Left ventricle myocardium superior (tissue), 1 donor: ENCODE measurements at places on chromosomes 2 and 18. TPM values are rescaled to one million over a fixed set of nuclear protein-coding genes. Genes with fewer than 3 reads are reported as not detected.

GRCh38 chr2:233153146-233153798, 93.1 kb downstream of the INPP5D start:
- DNase-seq = no peak

DNA sequence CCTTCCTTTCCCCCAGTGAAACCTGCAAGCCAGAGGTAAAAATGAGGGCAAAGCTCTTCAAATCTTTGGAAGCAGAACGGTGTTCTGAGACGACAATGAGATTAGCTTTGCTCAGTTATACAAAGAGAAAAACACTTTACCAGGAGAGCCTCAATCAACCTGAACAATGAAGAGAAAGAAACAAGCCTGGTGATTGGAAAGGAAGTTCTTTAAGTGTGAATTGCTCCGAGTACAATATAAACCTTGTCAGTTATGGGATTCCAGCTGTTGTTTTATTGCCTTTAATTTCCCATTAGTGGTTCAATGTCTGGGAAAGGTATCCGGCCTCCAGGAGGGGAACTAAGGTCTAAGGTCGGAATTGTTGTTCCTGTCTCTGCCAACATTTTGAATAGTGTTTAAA, 901.6 kb downstream of the EPHA4 start:
- DNase-seq = no peak

The FARSB gene
- total RNA-seq = 18.5 TPM

The EPHA4 gene
- 16.3 TPM for total RNA-seq

GRCh38 chr2:32783469-32783868, 155.6 kb downstream of the TTC27 start:
- DNase-seq = no peak

- DNase-seq = no peak
These were observed 103.9 kb upstream of the GLI2 start for GRCh38 chr2:120631724-120632123.

The HOXD10 gene
- total RNA-seq = not detected

DNA sequence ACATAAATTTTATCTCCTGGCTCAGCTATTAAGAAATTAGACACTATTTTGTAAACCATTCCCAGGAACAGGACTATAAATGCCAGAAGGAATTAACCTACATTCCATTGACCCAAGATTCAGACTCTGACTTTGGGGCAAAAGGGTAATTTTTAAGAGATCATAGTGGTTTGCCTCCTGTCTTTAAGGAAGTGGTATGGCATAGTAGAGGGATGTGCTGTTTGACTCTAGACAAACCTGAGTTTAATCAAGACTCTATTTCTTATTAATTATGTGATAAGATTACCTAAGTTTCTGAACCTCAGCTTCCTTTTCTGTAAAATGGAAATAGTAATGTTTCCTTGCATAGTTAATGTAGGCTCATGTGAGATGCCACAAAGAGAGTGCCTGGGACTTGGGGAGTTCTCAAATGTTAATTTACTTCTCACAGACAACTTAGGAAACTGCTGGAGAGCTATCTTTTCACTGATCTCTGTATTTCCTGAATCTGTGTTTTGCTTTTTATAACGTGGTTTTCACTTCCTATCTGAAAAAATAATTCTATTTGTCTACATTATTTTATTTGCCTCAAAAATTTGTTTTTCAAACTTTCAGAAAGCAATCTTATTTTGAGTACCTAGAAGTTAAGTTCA, 11.9 kb upstream of the SLC40A1 start:
- DNase-seq = no peak

DNA sequence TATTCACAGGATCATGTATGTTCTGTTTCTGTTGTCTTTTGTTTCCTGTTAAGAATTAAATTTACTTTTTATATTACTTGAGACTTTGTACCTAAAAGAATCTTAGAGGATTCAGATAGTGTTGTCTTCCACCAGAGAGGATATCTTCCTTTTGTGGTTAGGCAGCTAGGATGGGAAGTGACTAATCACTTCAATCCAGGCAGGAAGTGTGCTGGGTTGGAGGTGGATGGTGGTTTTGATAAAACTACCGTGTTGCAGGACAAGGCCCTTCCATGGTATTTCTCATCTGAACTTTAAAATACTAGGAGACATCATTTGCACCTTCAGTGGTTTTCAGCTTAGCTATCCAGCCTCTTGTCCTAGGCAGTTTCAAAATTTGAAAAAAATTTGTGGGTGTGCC, 728.6 kb upstream of the CDH2 start:
- no peak for DNase-seq

The NEU4 gene
- total RNA-seq = 0.52 TPM

- DNase-seq = no peak
These were observed 33.8 kb upstream of the NEDD4L start for GRCh38 chr18:58010265-58010664.

- no peak for DNase-seq
These were observed 140.7 kb upstream of the THUMPD2 start for GRCh38 chr2:39919511-39920306.

The COQ10B gene
- 25.6 TPM for total RNA-seq

The IL36A gene
- not detected for total RNA-seq

DNA sequence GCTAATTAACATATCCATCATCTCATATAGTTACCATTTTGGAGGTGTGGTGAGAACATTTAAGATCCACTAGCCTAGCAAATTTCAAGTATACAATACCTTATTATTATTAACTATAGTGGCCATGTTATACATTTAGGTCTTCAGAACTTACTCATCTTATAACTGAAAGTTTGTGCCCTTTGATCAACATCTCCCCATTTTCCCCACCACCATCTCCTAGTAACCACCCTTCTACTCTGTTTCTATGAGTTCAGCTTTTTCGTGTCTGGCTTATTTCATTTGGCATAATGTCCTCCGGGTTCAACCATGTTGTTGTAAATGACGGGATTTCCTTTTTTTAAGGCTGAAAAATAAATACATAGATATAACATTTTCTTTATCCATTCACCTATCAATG, 15.9 kb downstream of the NEURL3 start:
- DNase-seq = no peak

GRCh38 chr2:37377187-37377532, 32.7 kb downstream of the QPCT start:
- no peak for DNase-seq

The GALNT5 gene
- total RNA-seq = 0.07 TPM

DNA sequence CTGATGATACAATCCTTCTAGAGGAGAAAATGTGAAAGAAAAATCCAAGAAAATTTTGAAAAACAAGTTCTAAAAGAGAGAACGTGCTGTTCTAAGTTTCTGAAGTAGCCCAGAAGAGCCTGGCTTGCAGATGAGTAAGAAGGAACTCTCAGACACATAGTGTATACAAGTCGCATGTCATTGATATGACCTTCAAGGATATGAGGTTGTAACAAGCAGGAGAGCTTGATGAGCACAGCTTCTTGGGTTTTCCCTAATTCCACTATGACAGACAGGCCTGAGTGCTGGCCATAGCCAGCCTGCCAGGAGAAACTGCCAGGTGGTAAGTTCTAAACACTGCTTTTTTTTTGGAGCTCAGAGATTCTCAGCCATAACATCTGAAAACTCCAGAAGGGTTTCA, 235.7 kb upstream of the SIX2 start:
- no peak for DNase-seq

- no peak for DNase-seq
These were observed 129.6 kb upstream of the COPS8 start for GRCh38 chr2:236956031-236956618.

The DNAJC5G gene
- 2.1 TPM for total RNA-seq

DNA sequence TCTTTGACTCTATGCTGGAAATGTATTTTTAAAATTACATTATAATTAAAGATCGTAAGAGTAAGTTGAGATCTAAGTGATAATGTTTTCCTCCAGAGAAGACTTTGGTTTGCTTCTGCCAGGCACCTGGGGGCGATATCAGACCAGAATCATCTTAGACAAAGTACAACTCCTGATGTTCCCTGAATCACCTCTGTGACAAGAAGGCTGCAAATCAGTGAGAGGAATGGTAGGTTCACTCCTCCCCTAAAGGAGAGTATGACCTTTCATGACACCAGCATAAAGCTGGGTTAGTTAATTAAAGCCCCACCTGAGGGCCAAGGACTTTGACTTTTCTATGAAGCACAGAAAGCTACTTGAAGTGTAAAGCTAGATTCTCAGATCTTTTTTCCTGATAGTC, 114.4 kb upstream of the DTNA start:
- no peak for DNase-seq

- no peak for DNase-seq
These were observed 40.6 kb downstream of the GREB1 start for GRCh38 chr2:11574176-11575046.

The NYAP2 gene
- not detected for total RNA-seq

DNA sequence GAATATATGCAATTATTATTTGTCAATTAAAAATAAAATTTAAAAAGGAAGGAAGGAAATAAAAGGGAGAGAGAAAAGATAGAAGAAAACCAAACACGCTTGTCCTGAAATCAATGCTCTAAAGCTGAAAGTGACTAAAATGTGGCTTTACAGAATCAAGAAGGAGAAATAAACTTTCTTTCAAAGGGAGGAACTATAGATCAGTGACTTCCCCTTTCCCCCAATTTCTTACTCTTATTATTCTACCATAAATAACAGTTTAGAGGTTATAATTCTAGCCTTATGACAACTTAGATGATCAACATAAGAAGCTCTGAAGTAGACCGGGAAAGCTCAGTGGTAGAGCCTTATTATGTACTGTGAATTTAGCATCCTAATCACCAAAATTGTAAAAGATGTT, 122.5 kb downstream of the ARHGAP15 start:
- DNase-seq = no peak

The SIX2 gene
- 0.40 TPM for total RNA-seq

GRCh38 chr2:3470166-3470651, 49.1 kb downstream of the ADI1 start:
- peak; percentile 90 for DNase-seq

DNA sequence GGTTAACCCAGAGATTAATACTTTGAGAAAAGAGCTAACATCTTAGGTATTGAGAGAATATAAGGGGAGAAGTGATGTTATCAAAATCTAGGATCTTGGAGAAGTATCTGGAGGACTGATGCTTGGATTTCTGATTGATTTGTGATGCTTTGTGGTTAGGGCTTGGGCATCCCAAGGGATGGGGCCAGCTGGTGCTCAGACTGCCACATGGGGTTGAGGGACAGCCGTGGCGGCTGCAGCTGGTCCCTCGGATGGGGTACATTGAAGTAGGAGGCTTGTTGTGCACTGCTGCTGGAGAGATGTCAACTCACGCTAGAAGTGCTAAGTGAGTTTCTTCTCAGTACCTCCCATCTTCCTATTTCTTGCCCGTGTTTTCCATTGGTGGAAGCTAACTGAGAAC, 22.4 kb downstream of the HRH4 start:
- DNase-seq = no peak

DNA sequence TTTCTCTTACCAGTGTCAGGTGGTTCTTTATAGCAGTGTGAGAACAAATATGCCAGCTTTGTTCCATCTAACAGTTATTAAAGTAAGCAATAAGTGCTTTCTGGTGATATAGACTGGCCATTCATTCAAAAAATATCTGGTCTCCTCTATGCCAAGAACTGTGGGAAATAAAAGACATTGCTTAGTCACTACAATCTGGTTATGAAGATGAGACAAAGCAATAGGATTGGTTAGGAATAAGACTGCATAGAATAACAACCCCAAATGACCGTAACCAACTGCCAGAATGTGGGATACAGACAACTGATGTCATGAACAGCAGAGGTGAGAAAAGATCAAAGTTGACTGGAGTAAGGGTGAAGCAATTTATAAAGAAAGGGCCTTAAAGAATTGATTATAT, 83.8 kb downstream of the MBD2 start:
- no peak for DNase-seq

- DNase-seq = no peak
These were observed 297.3 kb downstream of the GRB14 start for GRCh38 chr2:164323978-164324377.

GRCh38 chr2:111030260-111030891, 90.3 kb upstream of the BCL2L11 start:
- no peak for DNase-seq

GRCh38 chr2:224925061-224925809, 117.0 kb downstream of the DOCK10 start:
- DNase-seq = no peak

The SERPINB2 gene
- total RNA-seq = not detected

The TDRD15 gene
- not detected for total RNA-seq

DNA sequence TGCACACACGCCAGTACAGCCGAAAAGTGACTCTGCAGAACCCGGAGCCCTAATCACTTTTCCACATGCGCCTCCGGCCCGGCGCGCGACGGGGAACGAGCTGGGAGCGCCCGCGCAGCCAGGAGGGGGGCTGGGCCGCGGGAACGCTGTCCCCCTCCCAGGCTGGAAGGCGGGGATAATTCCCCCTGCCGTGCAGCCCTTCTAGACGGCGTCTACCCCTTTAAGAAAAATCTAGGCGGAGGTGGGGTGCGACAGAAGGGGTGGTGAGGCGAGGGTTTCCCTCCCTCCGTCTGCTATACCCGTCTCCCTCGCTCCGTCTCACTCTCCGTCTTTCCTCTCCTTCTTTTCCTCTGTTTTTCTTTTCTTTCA, 2.4 kb downstream of the CYP26B1 start:
- DNase-seq = peak; percentile 64

- no peak for DNase-seq
These were observed 60.6 kb downstream of the DDX1 start for GRCh38 chr2:15652252-15652651.

The RNF138 gene
- total RNA-seq = 10.6 TPM

GRCh38 chr2:157825885-157826284, 50.2 kb downstream of the ACVR1 start:
- DNase-seq = no peak

DNA sequence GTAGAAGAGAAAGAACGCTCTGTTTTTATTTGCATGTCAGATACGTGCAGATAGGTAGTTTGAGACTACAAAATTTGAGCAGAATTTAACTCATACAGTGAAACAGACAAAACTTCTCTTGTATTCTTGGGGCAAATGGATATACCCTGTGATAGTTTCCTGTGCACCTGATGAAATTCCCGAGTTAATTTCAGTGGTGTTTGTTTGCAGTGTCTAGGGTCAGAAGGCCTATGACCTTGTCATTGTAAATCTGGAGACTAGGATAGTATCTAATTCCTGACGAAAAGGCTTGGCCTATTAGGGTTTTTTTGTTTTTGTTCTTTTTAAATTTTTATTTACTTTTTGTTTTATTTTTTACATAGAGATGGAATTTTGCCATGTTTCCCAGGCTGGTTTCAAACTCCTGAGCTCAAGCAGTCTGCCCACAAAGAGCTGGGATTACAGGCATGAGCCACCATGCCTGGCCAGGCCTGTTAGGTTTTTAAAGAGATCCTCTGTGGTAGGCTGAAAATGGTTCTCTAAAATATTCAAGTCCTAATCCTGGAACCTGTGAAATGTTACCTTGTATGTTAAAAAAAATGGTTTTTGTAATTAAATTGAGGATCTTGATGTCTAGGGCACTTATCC, 17.6 kb downstream of the LCLAT1 start:
- no peak for DNase-seq

GRCh38 chr2:150473767-150474166, 13.7 kb downstream of the RND3 start:
- DNase-seq = no peak

DNA sequence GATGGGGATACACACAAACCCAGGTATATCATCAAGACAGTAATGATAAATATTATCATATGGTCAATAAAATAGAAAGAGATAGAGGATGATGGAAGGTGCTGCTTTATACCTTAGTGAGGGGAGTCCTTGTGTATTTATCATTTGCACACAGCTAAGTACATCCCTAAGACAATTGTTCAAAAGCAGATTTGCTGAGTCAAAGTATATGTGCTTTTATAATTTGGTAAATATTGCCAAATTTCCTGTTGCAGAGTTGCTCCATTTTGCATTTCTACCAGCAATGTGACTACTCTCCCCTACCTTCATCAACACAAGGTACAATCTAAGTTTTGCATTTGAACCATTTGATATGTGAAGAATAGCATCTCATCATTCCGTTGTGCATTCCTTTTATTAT, 22.6 kb upstream of the PLEK start:
- no peak for DNase-seq
